ENCODE measurements at places on chromosomes 11 and 22.

DNA sequence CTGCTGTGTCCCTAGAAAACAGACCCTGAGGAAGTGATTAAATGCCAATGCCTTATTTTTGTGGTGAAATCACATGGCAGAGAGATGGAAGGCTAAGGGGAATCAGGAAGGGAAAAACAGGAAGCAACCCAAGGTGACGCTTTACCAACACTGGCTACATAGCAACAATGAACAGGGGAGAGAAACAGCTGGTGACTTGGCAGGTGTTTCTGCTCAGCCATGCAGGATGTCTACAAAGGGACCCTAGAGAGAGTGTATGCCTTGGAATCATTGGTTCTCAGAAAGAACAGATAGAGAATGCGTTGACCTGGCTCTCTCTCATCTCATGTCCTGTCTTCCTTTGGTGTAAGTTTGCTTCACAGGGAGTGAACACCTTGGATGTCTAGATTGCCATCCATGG lies 911.9 kb downstream of the OPCML start:
- DNase-seq = no peak

- DNase-seq = no peak
Measured at GRCh38 chr11:3879967-3880542, 24.6 kb downstream of the STIM1 start.

DNA sequence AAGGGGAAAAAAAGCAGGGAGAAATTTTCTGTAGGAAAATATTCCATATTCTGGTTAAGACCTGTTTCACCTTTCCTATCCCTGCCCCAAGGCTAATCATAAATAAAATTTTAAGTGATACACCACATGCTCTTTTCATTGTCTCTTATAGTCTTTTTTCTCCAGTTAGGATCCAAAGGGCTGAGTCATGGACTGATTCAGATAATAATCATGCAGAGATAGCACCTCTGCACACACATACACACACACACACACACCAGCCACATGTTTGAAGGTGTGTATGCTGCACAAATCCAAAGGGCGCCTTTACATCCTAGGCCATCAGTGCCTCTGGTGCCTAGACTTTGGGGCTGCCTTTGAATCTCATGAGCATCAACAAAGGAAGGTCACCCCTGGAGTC lies 35.5 kb upstream of the CWF19L2 start:
- DNase-seq = no peak

DNA sequence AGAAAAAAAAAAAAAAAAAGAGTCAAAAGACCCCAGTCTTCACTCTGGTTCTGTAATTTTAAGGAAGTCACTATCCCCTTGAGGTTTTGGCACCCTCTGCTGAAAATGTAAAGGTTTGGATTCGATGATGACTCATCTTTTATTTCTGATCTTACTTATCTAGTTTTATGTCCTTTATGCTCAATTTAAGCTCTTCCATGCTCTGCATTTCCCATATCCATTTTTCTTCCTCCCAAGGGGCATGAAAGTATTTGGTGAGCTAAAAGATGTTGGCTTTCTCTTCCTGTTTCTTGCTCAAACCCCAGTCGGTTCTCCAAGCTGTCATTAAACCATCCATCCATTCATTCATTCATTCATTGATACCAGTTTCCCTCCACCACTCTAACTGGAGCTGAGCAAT lies 61.0 kb upstream of the CDON start:
- no peak for DNase-seq

- DNase-seq = peak; percentile 47
Measured at GRCh38 chr11:78290293-78291176, 101.8 kb downstream of the USP35 start.

- no peak for DNase-seq
Measured at GRCh38 chr22:38406617-38407016, 48.4 kb downstream of the KCNJ4 start.

DNA sequence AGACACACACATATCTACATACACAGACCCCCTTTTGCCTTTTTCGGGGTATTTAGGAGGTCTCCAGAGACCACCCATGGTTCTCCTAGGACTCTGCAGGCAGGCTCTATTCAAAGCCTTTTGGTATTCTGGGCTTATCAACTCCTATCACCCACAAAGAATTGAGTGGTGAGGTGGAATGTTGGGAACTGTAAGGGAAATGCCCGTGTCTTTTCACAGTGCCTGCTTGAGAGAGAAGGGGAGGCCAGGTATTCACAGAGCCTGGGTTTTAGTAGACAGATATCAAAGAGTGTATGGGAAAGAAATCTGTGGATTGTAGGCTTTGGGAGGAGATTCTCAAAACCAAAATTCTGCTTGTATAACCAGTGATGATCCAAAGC lies 44.0 kb upstream of the CSNK2A3 start:
- DNase-seq = no peak

- DNase-seq = no peak
Measured at GRCh38 chr11:10539339-10539738, 1.6 kb downstream of the RNF141 start.

GRCh38 chr11:66933531-66933930 lies 24.7 kb downstream of the PC start:
- DNase-seq = no peak

GRCh38 chr11:131760091-131761061 lies 390.0 kb downstream of the NTM start:
- DNase-seq = no peak

DNA sequence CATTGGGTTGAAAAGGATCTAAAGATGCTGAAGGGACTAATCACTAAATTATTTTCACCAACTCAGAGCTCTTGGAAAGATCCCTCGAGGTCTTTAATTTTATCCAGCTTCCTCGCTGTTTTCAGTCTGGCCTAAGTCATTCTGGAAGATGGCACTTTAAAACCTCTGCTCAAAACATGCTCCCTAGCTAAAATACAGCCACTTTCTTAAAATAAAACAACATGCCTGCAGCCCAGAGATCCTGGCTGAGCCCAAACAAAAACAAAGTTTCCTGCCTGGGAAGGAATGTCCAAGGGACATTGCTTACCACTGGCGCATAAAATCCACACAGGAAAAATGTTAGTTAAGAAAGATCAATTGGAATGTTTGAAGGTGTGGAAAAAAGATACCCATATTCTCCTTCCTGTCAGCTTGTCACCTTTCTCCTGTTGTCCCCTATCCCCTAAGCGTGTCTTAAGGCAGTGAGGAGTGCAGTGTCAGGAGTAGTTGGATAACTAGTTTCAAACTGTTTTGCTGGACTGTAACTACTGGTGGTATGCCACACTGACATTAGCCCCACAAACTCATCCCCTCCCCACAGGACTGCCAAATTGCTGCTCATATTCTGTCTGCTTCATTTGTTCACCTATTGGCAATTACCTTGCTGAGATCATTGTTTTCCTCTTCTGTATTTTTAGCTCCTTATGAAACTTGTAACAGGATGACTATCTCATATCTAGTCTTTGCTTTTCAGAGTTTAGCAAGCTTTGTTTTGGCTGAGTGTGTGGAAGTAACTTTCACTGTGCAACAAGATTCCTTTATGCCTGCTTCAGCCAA lies 108.3 kb upstream of the SESN3 start:
- no peak for DNase-seq

- no peak for DNase-seq
Measured at GRCh38 chr11:35214792-35215193, 75.8 kb downstream of the CD44 start.

- DNase-seq = no peak
Measured at GRCh38 chr11:128235426-128235825, 351.9 kb downstream of the ETS1 start.

DNA sequence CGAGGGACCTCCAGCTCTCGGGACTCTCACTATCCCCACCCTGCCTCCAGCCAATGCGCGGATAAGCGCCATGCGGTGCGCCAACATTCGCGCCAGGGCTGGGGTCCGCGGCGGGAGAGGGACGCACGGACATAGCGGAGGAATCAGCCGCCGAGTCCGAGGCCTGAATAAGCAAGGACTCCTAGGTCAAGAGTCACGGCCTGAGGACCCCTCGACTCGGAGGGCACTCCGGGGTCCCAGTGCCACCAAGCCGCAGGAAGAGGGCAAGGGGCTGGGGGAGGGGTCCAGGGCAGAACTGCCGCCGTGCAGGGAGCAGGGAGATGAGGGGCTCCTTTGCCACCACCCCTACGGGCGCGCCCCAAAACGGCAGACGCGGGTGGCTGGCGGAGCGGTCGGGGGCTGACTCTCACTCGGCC lies 552 bp downstream of the DSCAML1 start:
- no peak for DNase-seq

- DNase-seq = peak; percentile 79
Measured at GRCh38 chr22:36386900-36387708, 663 bp downstream of the MYH9 start.

GRCh38 chr11:69002570-69003231 lies 10.3 kb downstream of the MRGPRF start:
- DNase-seq = no peak

All from stimulated activated naive CD8-positive, alpha-beta T cell treated with anti-CD3 and anti-CD28 coated beads, Interleukin-15, amount 100 ng/mL, for 72 hours (primary cell).